ENCODE measurements at places on chromosomes 4 and X.

- no peak for DNase-seq
Observed at GRCh38 chr4:85776579-85776978, 301.6 kb downstream of the ARHGAP24 start.

- DNase-seq = no peak
Observed at GRCh38 chrX:138408101-138408500, 303.4 kb downstream of the FGF13 start.

DNA sequence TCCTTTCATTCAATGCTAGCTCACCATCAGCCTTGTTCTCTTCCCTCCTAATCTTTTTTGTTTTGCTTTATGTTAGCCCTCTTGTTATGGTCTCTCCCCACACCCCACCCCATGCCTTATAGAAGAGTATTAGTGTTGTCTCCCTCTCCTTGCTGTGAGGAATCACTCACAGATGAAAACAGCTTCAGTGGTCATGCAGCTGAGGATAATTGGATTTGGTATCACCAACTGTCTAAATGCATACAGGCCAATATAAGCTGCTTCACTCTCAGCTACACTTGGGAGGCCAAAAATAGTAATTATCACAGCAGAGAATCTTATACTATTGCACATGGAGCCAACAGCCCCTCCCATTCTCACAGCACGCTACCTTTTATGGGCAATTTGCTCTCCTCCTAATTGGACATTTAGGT is 494.6 kb upstream of the FAM241A start:
- DNase-seq = no peak

GRCh38 chrX:68648960-68649359 is 1.5 kb downstream of the STARD8 start:
- no peak for DNase-seq

DNA sequence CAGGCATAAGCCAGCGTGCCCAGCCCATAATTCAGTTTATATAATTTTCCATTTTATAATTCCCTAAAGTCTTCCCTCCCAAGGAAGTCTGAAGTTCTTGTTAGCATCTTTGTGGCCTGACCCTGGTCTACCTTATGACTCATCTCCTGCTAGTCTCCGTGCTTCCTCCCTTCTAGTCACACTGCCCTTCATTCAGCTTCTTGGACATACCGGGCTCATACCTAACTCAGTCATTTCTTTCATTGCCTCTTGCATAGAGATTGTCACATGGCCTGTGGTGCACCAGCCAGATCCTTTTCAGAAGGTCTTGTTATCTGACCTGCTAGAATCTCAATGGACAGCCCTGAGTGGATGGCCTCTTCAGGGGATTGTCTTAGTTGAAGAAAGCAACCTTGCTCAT is 22.8 kb upstream of the MAML3 start:
- no peak for DNase-seq

DNA sequence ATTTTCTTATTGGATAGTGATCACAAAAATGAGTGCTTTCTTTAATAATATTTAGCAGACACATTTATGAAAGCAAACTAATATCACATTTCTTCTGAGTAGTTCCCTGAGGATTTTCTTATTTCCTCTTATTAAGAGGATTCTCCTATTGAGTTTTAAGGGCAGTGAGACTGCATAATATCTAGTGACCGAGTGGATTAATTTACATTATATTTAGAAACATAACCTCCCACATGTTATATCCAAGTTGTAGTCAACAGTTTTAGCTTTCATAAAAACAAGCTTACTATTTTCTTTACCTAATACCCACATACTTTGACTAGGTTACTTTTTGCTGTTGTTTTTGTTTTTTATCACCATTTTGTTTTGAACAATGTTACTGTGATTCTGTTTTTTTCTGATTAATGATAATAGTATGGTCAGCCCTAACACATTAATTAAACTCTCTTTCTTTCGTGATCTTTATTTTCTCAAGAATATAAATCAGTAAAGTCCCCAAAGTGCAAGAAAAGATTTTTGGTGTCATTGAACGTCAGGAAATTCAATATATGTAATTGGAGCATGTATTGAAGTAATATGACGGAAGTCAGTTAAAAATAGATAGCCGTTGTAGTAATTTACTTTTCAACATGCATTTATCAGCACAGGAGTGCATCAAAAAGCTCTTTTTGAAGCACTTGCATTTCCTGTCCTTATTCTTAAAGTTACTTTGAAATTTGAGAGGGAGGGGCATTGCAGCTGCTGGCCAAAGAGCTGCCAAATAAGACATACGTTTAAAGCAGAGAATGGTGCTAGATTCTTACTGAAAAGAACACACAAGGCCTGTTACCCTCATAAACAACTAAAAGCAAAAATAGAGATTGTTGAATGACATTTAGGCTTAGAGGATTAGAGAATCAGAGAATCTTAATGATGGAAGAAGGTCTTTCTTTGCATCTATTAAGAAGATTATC is 25.2 kb downstream of the DDIT4L start:
- DNase-seq = no peak

DNA sequence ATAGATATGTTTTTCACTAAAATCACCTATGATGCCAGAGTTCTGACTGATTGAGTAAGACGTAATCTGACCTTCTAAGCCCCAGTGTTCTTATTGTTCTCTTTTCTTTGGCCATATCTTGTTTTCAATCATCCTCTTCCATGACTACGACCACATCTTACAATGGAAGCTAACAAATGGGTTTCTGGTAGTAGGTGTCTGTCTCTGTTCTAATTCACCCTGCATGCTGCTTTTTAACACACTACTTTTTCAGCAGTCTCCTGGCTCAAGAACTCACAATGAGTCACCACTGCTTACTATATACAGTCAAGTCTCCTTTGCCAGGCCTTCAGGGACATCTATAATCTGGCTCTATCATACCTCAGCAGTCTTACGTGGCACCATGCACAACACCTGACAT is 146.1 kb downstream of the NEXMIF start:
- DNase-seq = no peak

DNA sequence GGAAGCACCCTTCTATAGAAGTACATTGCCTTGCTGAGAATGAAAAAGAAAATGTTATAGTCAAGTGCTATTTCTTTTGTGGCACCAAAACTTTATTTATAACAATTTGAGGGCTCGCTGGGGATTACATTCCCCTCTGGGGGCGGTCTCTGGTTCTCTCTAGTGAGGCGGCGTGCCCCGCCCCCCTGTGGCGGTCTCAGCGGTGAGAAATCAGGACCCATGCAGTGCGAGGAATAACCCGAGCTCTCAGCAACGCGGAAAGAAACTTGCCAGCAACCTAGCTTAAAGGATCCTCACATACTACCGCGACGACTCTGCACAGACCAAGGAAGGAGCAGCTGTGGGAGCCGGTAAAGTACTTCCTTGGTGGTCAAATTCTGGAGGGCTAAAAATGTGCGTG is 83.4 kb upstream of the SHISA3 start:
- DNase-seq = no peak

GRCh38 chr4:117817301-117817700 is 217.0 kb upstream of the NDST3 start:
- no peak for DNase-seq

DNA sequence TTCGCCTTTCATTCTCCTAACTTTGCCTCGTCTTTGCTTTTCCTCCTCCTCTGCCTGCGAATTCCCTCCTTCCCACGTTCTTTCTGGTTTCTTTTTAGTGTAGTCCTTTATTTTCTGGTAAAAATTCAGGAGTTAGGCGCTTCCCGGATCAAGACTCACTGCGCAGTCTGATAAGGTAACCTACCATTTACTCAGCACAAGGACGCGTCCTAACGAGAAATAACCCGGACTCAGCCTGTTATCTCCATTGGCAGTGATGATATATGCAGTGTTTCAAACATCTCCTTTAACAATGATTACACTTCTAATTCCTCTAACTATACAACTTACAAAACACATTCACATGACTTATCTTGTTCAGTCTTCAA is 357 bp upstream of the ETNPPL start:
- no peak for DNase-seq

DNA sequence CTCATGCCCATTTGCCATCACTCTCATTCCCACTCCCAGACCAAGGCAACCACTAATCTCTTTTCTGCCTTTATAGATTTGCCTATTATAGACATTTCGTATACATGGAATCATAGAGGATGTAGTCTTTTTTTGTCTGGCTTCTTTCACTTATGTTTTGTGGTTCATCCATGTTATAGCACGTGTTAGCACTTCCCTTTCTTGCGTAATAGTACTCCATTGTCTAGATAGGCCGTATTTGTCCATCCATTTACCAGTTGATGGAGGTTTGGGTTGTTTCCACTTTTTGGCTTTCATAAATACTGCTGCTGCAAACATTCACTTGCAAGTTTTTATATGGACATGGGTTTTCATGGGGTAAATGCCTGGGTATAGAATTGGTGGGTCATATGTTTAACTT is 48.4 kb downstream of the KIF4A start:
- no peak for DNase-seq

DNA sequence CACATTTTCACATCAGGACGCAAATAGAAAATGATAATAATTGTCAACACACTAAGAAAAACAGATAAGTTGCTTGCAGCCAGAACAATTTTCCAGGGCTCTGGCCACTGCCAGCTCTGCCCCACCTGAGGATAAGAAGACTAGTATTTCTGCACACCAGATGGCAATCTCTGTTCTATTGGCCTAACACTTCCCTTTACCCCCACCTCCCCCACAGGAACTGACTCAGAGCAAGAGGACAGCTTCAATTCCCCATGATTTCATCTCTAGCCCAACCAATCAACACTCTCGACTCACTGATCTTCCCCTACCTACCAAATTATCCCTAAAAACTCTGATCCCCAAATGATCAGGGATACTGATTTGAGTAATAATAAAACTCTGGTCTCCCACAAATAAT is 164.0 kb downstream of the SMARCA1 start:
- DNase-seq = no peak

GRCh38 chrX:120795301-120795700 is 80.4 kb downstream of the CT47B1 start:
- DNase-seq = no peak

Measured in CD4-positive, alpha-beta T cell (primary cell).